CD4-positive, alpha-beta T cell treated with Interleukin-21 for 1 hour (primary cell): ENCODE measurements at places on chromosomes 3 and 15.

- DNase-seq: peak; percentile 19
Measured at GRCh38 chr15:28955160-28955992, 69.6 kb downstream of the APBA2 start.

GRCh38 chr3:156919818-156920217, 93.7 kb downstream of the LEKR1 start:
- DNase-seq: no peak

GRCh38 chr3:193874512-193874911, 261.4 kb upstream of the HES1 start:
- DNase-seq: no peak

DNA sequence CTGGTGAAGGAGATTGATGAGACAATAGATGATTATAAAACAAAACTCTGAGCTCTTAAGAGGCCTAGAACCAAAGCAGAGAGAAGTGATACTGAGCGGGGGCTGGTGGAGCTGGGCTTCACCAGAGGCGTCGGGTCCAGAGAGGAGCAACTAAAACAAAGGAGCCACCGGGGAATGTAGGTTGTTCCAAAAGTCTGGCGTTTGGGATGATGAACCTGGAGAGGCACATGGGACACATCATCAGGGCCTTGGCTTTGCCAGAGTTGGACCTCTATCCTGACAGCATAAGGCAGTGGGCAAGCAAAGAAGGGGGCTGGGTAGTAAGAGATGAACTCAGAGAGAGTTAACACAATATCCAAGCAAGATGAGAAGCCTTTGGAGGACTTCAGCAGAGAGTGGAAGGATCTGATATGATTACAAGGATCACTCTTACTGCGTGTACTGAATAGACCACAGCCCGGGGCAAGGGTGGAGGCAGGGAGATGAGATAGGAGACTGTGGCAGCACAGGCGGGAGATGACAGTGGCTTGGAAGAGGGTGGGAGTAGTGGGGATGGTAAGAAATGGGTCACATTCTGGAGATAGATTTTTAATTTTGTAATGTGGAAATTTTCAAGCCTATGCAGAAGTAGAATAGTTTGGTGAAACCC, 36.0 kb upstream of the RASA2 start:
- no peak for DNase-seq

GRCh38 chr3:139213936-139214335, 129.9 kb upstream of the MRPS22 start:
- no peak for DNase-seq

DNA sequence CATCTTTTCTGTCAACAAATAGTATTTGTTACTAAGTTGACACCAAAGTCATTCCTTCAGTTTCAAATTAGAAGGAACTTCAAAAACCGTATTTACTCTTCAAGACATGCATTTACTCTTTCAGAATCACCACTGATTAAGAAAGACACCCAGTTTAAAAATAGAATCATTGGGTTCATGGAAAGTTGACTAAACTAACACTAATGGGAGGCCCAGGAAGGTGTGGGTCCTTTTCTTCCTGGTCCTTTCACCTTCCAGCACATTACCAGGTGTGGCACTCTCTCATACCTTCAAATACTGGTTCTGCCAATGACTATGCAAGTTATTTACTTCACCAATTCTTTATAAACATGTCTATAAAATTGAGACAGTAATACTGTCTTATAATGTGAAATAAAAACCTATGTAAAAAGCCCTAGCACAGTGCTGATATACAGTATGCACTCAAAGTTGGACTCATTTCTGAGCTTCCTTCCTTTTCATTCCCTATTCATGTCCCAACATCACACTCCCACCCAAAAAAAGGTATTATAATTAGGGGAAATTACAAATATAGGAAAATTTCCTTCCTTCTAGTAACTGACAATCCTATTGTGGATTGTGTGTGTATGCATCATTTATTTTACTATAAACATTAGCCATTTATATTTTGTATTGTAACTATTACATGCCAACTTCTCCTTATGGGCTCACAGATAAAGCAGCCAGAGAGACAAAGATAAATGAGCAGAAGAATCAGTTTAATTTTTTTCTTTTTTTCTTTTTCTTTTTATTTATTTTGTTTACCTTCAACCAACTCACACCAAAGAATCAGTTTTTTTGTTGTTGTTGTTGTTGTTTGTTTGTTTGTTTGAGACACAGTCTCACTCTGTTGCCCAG, 48.9 kb downstream of the LRRFIP2 start:
- no peak for DNase-seq

- DNase-seq: no peak
Measured at GRCh38 chr15:64710676-64711428, 64.5 kb downstream of the RBPMS2 start.

- DNase-seq: no peak
Measured at GRCh38 chr15:81111510-81112470, 22.3 kb upstream of the CFAP161 start.

DNA sequence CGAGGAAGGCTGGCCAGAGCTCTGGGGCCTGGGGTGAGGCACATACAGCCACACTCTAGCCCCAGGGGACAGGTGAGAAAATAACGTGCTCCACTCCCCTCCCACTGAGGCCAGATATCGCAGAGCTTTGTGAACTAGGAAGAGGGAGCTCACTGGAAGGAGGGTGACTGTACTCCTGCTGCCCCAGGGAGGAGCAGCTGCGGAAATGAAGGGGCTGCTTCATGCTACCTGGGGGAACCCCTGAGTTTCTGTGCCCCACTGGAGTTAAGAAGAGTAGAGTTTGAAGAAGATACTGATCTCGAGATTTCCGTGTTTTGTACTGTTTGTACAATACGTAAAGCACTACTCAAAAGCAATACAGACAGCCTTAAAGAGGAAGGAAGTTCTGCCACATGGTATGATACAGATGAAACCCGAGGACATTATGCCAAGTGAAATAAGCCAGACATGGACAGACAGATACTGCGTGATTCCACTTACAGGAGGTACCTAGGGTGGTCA, 44.6 kb downstream of the CMTM6 start:
- DNase-seq: peak; percentile 86

DNA sequence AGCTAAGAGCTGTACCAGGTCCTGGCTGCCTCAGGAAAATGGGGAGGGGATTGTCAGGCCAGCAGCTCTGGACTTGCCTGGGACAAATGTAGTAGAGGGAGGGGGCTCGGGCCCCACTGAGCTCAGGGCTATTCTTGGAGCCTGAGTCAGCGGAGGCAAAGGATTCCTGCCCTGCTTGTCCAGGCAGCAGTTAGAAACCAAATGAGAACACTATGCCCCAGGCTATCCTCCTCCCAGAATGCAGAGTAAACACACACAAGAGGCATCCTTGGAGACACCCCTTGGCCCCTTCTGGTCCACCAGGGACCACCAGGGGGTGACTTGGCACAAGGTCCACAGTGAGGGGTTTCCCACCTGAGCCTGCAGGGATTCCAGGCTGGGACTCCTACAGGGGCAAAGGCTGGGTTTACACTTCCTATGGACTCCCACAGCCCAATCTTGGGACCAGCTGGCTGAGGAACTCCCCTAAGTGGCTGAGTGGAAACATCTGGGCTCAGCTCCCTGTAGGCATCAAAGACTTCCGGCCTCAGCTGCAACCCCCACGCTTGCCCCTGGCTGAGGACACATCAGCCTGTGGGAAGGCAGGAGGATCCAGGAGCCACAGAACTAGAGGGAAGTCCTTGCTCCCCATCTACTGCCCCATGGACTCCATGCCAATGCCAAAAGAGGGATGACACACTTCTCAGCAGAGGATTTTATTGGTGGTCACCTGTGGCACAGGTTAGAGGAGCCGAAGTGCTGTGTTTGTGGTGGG, 3.4 kb upstream of the COL7A1 start:
- no peak for DNase-seq

DNA sequence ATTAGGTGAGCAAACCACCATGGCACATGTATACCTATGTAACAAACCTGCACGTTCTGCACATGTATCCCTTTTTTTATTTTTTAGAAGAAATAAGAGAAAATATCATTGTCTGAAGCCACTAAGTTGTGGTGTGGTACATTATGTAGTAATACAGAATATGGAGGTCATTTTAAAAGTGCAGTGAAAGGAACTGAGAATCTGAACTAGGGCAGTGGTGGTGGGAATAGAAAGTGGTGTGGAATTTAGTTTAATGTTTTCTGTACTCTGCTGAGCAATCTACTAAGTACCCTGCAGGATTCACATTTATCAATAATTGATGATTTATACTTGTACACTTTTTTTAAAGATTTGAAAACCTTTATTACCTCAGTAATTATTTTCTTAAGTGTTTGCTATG, 283.5 kb downstream of the CHL1 start:
- no peak for DNase-seq

GRCh38 chr3:31533169-31534064, 692 bp downstream of the STT3B start:
- peak; percentile 61 for DNase-seq

DNA sequence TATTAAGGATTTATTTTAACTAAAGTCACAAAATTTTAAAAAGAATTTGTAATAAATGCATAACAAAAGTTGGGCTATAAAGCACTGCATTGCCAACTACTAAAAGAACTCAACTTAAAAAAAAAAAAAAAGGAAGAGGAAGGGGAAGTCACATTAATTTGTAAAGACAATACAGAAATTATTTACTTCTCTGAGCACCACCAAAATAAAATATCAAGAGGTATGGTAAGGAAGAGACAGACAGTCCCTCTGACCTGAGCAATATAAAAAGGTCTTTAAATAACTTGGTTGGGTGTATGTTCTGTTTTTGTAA, 83.5 kb downstream of the UACA start:
- no peak for DNase-seq

DNA sequence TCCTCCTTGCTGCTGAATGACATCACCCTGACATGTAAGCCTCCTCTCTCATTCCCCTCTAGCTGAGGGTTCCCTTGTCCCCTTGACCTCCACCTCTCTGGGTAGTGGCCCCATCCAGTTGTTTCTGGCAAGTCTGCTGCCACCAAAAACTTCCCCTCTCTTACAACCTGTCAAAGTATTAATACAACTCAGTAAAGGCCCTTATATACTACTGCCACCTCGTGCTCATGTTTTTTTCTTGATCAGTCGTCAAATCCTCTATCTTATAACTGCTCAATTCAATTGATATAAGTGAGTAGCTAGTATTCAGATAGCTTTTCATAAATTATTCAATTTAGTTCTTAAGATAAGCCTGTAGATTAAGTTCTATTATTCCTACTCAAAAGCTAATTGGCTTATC, 249.6 kb downstream of the MBNL1 start:
- no peak for DNase-seq

DNA sequence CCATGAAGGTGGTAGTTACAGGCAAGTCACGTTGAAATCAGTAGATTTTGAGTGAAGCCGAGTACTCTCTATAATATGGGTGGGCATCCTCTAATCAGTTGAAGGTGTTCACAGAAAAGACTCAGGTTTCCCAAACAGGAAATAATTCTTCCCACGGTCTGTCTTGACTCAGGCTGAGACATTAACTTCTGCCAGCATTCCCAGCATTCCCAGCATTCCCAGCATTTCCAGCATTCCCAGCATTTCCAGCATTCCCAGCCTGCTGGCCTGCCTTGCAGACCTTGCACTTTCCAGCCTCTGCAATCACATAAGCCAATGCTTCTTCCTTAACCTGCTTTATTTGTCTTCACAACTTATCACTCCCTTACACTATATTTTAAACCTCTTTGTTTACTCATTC, 542.3 kb upstream of the ROBO2 start:
- DNase-seq: no peak

- DNase-seq: no peak
Measured at GRCh38 chr3:159928666-159929065, 60.0 kb upstream of the IL12A start.

- DNase-seq: no peak
Measured at GRCh38 chr15:73600413-73601335, 32.5 kb downstream of the NPTN start.

DNA sequence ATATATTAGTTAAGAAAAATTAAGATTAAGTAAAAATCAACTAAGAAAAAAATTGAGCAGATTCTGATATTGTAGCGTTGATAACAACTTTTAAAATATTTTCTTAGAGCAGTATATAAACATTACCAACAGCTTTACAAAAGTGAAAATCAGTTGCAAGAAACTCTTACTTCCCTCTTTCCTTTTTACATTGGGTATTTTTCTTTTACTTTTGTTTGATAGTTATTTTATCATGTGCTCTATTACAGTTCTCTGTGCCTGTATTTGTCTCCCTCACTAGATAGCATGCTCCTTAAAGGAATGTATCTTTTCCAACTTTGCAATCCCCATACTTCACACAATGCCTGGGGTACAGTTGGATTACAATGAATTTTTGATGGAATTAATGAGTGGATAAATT, 87.5 kb upstream of the P3H2 start:
- DNase-seq: no peak

- no peak for DNase-seq
Measured at GRCh38 chr15:29278436-29279105, 8.9 kb upstream of the NSMCE3 start.

GRCh38 chr3:24686808-24687207, 192.2 kb upstream of the THRB start:
- DNase-seq: no peak

- peak; percentile 72 for DNase-seq
Measured at GRCh38 chr3:13879946-13880810, at the start of gene WNT7A. TSS of gene WNT7A (minus strand) at chr3:13880071. CDS start at chr3:13879816, 255 bp downstream.

GRCh38 chr15:101434032-101434920, 55.2 kb downstream of the PCSK6 start:
- DNase-seq: no peak

DNA sequence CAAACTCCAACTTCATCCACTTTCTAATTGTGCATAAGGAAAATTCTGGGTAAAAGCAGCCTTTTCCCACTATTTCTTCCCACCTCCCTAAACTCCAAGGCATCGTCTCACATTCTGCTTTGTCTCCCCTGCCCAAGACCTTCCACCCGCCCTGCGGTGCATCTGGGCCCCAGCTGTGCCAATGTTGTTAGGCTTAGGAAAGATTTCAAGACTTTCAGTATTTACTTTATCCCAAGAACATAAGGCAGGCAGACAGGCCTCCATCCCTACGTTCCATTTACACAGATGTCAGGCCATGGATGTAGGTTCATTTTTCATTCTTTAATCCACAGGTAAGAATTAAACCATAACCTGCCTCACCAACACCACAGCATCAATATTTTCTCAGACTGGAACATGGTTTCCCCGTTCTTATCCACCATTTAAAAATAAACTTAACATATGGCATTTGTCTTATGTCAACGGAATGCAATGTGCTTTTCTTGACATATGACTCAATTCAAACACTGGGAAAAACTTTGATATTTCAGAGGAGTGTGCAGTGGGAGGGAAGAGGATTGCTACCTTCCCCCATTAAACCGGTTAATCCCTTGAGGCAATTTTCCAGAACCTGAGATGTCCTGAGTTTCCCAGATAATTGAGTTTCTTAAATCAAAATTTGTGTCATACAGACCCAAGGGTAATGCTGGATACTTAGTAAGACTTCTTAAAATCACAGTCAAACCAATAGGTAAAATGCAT, 238.0 kb upstream of the LRIG1 start:
- no peak for DNase-seq

GRCh38 chr15:66502491-66502890, 2.2 kb downstream of the RPL4 start:
- DNase-seq: no peak
